ENCODE measurements at places on chromosomes 6 and 20. TPM values are rescaled to one million over a fixed set of nuclear protein-coding genes. Genes with fewer than 3 reads are reported as not detected.

- no peaks in the 10 kb centered on the region for H3K27me3 ChIP-seq
- no peak overlapping the region for H3K4me3 ChIP-seq
- H3K36me3 ChIP-seq, result no peaks in the 10 kb centered on the region
- DNase-seq, result no peak
- no peaks in the 10 kb centered on the region for H3K4me1 ChIP-seq
Observed at GRCh38 chr6:133635447-133635846, 253.5 kb upstream of the TCF21 start.

GRCh38 chr6:10993896-10994295 lies 50.2 kb downstream of the ELOVL2 start:
- no peaks in the 10 kb centered on the region for H3K27me3 ChIP-seq
- no peak overlapping the region for H3K27ac ChIP-seq
- H3K4me3 ChIP-seq, result no peak overlapping the region

Gene NOX3
- total RNA-seq, result not detected

Gene TPBG
- total RNA-seq, result 0.33 TPM

Gene MYB
- total RNA-seq, result 0.40 TPM
